ENCODE measurements at places on chromosomes 12 and 14. TPM values are rescaled to one million over a fixed set of nuclear protein-coding genes. Genes with fewer than 3 reads are reported as not detected.
A peak's percentile ranks its signal among the peaks of the same experiment; 100 is the strongest.

GRCh38 chr12:15540469-15540872 lies 218.2 kb downstream of the PTPRO start:
- no peak for DNase-seq
- H3K4me3 ChIP-seq: no peak overlapping the region
- no peaks in the 10 kb centered on the region for H3K27me3 ChIP-seq
- no peaks in the 10 kb centered on the region for H3K4me1 ChIP-seq
- no peaks in the 10 kb centered on the region for H3K36me3 ChIP-seq

DNA sequence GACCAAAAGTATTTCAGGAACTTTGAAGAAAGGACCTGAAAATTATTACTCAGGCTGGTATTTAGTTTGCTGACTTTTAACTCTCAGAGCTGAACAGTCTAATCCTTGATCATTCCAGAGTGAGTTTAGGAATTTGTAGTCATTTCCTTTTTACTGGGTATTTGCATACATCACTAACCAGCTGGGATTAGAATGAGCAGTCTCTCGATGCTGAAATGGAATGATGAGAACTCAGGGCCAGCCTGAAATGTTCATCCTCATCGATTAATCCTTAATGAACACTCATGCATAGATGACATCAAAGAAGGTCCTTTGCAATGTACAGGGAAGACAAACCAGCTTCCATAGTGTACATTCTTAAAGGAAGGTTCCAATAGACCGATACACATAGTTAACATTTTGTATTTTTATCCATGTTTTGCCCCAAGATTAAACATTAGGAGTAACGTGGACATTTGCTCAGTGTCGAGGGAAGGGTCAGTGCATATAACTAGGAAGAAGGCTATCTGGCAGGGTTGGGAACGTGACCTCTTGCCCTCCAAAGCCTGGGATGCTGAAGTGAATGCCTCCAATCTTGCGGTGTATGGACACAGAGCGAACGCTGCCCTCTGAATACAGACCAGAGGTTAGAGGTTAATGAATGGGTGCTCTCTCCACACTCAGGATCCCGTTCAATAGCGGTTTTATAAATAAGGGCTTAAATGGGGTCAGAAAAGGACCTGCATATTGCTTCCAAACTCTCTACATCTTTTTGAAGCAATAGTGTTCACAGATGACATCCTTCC lies 14.5 kb downstream of the FBXL14 start:
- no peak overlapping the region for H3K4me3 ChIP-seq
- no peaks in the 10 kb centered on the region for H3K36me3 ChIP-seq
- no peak for DNase-seq
- peaks cover 21% of the 10 kb centered on the region for H3K4me1 ChIP-seq

SLC24A4 gene
- total RNA-seq: 0.06 TPM

DNA sequence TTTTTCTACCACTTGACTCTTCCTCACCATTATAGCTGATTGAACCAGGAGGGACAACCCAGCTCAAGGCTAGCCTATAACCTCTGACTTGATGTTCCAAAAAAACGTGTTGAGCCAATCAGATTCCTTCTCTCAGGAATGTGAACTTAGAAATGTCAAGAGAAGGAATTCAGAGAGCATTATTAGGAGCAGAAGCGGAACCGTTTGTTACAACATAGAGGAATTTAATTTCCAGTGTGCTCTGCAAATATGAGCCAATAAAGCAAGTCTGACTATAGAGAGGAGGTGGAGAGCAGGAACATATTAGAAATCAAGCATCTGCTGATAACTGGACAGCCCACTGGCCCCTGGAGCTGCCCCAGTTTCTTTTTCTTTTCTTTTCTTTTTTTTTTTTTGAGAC lies 15.3 kb upstream of the PELI2 start:
- H3K4me3 ChIP-seq: no peak overlapping the region
- no peak overlapping the region for H3K27ac ChIP-seq
- no peaks in the 10 kb centered on the region for H3K27me3 ChIP-seq
- DNase-seq: no peak
- no peaks in the 10 kb centered on the region for H3K36me3 ChIP-seq

POU6F1 gene
- total RNA-seq: 4.8 TPM

NKX2-8 gene
- not detected for total RNA-seq

ZBTB42 gene
- 8.5 TPM for total RNA-seq

DNA sequence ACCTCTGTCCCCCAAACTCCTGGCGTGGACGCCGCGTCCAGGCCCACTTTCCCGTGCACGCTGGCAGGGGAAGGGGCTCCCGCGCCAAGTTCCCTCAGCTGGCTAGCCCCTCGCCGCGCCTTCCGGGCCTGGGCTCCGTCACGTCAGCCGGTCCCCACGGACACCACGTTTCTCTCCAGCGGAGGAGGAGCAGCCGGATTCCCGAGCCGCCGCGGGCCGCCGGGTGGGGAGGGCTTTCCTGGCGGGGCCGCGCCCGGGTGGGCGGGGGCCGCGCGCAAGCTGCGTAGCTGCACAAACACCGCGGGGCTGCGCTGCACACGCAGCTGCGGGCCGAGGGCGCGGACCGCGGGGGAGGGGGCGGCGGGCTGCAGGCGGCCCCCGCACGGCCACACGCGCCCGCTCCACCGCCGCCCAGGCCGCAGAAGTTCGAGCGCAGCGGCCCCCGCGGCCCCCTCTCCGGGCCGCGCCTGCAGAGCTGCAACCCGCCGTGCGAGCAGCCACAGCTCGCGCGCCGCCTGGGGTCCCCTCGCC lies 45.1 kb upstream of the PNMA1 start:
- peak; percentile 82 for DNase-seq
- H3K27ac ChIP-seq: peak overlapping the region; percentile 98
- H3K36me3 ChIP-seq: no peaks in the 10 kb centered on the region
- no peaks in the 10 kb centered on the region for H3K27me3 ChIP-seq
- peak overlapping the region; percentile 83 for H3K4me3 ChIP-seq
- peaks cover 67% of the 10 kb centered on the region for H3K4me1 ChIP-seq

DNA sequence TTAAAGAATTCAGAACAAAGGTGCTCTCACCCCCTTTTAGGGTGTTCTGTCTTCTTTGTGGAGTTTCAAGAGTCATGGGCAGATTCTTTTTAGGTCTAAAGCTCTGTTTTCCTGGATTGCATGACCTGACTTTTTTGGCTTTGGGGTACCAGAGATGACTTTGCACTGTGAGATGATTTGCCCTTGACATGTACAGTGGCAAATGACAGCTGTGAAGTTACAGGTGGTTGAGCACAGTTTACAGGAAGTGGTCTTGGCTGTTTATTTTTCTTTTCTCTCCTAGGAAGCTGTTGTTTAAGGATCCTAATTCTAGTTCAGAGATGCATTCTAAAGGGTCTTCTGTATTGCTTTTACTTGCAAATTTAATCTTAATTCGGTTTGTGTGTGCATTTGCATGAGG lies 83.8 kb upstream of the METAP2 start:
- H3K4me1 ChIP-seq: no peaks in the 10 kb centered on the region
- H3K27me3 ChIP-seq: no peaks in the 10 kb centered on the region
- H3K4me3 ChIP-seq: no peak overlapping the region
- H3K36me3 ChIP-seq: no peaks in the 10 kb centered on the region

LHX5 gene
- total RNA-seq: not detected

DNA sequence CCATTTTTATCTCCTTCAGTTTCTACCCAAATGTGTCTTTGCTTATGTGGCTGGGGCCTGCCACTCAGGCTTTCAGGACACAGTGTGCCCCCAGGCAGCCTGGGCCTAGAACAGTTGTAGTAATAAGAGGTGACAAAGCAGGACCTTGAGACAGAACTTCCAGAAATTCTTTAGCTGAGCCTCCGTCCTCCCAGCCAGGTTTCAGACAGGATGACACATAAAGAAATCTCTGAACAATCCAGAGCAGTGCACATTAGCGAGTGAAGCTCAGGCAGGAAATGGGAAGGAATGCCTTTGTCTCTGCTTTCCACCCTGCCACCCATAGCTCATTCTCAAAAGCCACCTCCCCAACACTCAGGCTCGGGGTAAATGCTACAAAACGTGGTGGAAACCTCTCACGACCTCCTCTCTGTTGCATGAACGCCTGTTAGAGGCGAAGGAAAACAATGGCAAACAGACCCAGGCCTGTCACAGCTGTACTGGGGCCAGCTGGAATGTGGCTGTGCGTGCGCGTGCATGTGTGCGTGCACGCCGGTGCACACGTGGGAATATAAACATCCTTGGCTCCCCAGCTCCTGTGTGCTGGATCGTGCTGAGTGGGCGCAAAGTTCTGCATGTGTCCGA lies 286.7 kb downstream of the ZFP36L1 start:
- no peak overlapping the region for H3K4me3 ChIP-seq
- DNase-seq: no peak
- no peaks in the 10 kb centered on the region for H3K36me3 ChIP-seq
- H3K4me1 ChIP-seq: peaks cover 20% of the 10 kb centered on the region
- no peaks in the 10 kb centered on the region for H3K27me3 ChIP-seq

DNA sequence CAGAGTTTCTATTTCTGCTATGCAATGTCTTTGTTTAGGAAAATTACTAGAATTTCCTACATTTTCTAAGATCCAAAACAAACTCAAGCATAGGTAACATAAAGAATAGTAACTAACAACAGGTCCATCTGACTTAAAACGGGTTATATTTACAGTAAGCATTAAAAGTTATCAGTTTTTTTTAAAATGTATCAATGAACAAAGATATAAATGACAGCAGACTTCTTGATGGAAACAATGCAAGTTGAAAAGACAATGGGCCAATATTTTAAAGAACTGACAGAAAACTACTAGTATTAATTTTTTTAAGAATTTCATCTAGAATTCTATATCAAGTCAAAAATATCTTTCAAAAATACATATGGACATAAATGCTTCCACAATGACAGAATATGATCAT lies 367.1 kb upstream of the MGAT4C start:
- DNase-seq: no peak
- no peaks in the 10 kb centered on the region for H3K4me1 ChIP-seq
- H3K4me3 ChIP-seq: no peak overlapping the region

DNA sequence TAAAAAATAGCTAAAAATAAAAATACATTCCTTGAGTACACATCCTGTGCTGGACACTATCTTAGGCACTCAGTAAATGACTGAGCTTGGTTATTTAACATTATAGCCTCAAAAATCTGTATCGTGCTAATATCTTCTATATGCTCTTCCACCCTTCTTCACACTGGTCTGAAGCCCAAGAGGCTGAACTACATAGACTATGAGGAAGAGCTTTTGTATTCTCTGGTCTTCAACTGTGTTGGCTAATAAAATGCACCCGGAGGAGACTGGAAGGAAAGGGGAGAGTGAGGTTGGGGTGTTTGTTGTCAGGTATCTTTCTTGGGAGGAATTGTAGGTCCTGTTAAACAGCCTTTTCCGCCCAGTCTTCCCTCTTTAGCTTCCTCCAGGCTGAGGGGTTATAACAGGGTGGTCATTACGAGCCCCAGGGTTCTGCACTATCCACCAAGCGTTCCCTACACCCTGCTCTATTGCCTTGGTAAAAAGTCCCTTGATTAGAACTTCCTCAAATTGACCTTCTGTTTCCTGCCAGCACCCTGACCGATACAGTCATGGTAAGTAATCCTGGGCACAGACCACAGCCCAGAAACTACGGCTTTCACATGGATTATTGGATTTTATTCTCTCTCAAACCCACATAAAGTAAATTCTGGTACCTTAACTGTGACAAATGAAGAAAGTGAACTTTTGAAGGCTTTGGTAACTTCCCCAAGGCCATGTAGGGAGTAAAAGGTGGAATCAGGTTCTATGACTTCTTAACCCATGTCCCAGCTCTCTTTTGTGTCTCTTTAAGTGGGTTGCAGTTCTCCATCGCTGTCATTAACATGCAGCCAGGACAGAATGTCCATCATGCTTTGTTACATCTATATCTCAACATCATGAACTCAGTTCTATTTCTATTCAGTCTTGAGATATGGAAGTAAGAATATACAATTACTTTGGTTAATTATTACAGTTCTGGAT lies 71.3 kb downstream of the PTHLH start:
- H3K27ac ChIP-seq: no peak overlapping the region
- H3K4me1 ChIP-seq: no peaks in the 10 kb centered on the region
- no peak overlapping the region for H3K4me3 ChIP-seq

DDX23 gene
- total RNA-seq: 37.5 TPM

DNA sequence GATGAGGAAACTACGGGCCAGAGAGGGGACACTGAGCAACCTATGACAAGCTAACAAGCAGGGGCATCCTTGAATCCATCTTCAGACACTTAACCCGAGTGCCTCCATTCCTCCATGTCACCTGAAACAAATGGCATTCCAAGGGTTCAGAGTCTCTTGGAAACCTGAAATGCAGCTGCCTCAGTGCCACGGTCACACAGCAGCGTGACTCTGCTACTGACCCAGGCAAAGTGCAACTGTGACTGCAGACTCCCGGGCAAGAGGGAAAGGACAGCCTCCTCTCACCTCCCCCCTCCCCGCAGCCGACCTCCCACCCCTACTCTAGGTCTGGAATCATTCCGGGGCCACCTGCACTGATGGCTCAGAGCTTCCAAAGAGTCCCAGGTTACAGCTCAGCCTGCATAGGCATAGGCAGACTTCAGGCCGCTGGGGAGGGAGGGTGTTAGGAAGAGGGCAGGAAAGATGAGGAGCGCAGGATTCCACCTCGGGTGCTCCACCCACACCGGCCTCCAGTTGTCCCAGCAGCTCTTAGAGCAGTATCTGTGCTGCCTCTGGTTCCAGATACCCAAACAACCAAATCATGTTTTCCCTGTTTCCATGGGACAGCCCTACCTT lies 53.2 kb downstream of the KCNK10 start:
- no peaks in the 10 kb centered on the region for H3K36me3 ChIP-seq
- H3K27ac ChIP-seq: no peak overlapping the region
- no peaks in the 10 kb centered on the region for H3K27me3 ChIP-seq
- peak; percentile 25 for DNase-seq

- H3K27me3 ChIP-seq: no peaks in the 10 kb centered on the region
- peaks cover 3% of the 10 kb centered on the region for H3K4me1 ChIP-seq
- no peak overlapping the region for H3K27ac ChIP-seq
- no peak for DNase-seq
- H3K36me3 ChIP-seq: no peaks in the 10 kb centered on the region
- H3K4me3 ChIP-seq: no peak overlapping the region
Measured at GRCh38 chr12:104480012-104480411, 23.3 kb downstream of the CHST11 start.

- no peak for DNase-seq
- no peaks in the 10 kb centered on the region for H3K36me3 ChIP-seq
- H3K4me1 ChIP-seq: no peaks in the 10 kb centered on the region
- no peak overlapping the region for H3K27ac ChIP-seq
- H3K4me3 ChIP-seq: no peak overlapping the region
- H3K27me3 ChIP-seq: peaks cover 9% of the 10 kb centered on the region
Measured at GRCh38 chr12:125329239-125330102, 264.2 kb downstream of the AACS start.

HRK gene
- 0.16 TPM for total RNA-seq
